Breast epithelium (tissue), 4 donors: ENCODE measurements at places on chromosomes 6 and 20. TPM values are rescaled to one million over a fixed set of nuclear protein-coding genes. Genes with fewer than 3 reads are reported as not detected.
A peak's percentile ranks its signal among the peaks of the same experiment; 100 is the strongest.

DNA sequence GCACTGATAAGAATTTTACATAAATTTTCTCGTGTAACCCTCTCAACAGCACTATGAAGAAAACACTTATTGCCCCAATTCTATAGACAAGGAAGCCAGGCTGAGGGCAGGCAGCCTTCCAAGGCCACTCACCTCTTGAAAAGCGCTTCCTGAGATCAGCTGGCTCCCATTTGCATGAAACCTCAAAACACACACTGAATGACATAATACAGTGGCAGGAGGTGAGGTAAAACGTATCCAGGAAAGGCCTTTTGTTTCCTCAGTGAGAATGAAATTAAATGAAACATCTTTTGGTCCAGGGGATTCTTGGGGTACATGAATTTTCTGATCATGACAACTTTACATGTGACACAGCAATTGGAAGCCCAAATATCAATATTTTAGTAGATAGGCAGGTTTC lies 112.5 kb downstream of the WDR27 start:
- H3K4me3 ChIP-seq = no peak overlapping the region
- peaks cover 3% of the 10 kb centered on the region for H3K4me1 ChIP-seq
- no peak for DNase-seq
- H3K27me3 ChIP-seq = no peaks in the 10 kb centered on the region
- peak overlapping the region; percentile 86 for H3K27ac ChIP-seq
- no peaks in the 10 kb centered on the region for H3K36me3 ChIP-seq

DNA sequence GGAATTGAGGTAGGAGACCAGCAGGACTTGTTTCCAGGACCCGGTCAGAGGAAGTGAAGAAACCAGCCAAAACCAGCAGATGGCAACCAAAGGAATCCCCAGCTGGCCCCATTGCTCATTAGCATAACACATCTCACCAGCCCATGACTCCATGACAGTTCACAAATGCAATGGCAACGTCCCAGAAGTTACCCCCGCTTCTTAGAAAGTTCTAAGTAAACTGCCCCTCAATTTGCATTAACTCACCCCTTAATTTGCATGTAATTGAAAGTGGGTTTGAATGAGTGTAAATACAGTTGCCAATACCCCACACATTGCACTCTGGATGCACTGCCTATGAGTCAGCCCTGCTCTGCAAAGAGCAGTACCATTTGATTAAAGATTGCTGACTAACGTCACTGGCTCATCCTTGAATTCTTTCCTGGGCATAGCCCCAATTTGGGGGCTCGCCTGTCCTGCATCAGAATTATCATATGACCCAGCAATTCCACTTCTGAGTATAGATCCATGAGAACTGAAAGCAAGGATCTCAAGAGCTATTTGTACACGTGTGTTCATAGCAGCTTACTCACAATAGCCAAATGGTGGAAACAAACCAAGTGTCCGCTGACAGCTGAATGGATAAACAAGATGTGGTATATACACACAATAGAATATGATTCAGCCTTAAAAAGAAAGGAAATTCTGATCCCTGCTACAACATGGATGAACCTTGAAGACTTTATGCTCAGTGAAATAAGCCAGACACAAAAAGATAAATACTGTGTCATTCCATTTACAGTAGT lies 36.4 kb downstream of the MYLK4 start:
- H3K36me3 ChIP-seq = no peaks in the 10 kb centered on the region
- DNase-seq = no peak
- H3K27me3 ChIP-seq = no peaks in the 10 kb centered on the region
- H3K27ac ChIP-seq = no peak overlapping the region
- H3K4me1 ChIP-seq = no peaks in the 10 kb centered on the region

GRCh38 chr20:1509237-1509636 lies 18.0 kb upstream of the SIRPB2 start:
- no peaks in the 10 kb centered on the region for H3K36me3 ChIP-seq
- H3K27ac ChIP-seq = no peak overlapping the region
- no peaks in the 10 kb centered on the region for H3K27me3 ChIP-seq
- no peak for DNase-seq

- H3K4me1 ChIP-seq = no peaks in the 10 kb centered on the region
- H3K27me3 ChIP-seq = no peaks in the 10 kb centered on the region
- no peak overlapping the region for H3K27ac ChIP-seq
- H3K4me3 ChIP-seq = no peak overlapping the region
- no peaks in the 10 kb centered on the region for H3K36me3 ChIP-seq
- DNase-seq = no peak
These were observed 56.2 kb downstream of the CENPW start for GRCh38 chr6:126396131-126396530.

DNA sequence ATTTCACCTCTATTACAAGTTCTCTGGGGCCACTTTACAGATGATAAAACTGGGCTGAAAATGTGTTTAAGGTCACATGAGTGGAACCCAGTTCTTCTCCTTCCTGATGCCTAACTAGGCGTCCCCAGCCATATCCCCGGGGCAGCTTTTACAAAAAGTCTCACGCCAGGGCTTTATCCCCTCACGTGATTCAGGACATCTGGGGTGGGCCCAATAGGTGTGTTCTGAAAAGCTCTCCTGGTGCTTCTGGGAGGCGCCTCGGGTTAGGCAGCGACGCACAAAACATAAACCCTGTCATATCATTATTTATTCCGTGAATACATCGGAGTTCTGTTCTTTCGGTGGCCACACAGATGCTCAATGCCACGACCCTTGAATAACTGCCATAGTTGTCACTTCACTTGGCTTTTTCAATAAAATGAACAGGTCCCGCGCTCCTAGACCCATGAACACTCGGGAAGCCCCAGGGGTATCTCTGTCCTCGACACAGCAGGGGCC lies 32.1 kb downstream of the SF3B5 start:
- H3K36me3 ChIP-seq = no peaks in the 10 kb centered on the region
- H3K27me3 ChIP-seq = no peaks in the 10 kb centered on the region
- peak overlapping the region; percentile 80 for H3K4me3 ChIP-seq
- no peak for DNase-seq

DNA sequence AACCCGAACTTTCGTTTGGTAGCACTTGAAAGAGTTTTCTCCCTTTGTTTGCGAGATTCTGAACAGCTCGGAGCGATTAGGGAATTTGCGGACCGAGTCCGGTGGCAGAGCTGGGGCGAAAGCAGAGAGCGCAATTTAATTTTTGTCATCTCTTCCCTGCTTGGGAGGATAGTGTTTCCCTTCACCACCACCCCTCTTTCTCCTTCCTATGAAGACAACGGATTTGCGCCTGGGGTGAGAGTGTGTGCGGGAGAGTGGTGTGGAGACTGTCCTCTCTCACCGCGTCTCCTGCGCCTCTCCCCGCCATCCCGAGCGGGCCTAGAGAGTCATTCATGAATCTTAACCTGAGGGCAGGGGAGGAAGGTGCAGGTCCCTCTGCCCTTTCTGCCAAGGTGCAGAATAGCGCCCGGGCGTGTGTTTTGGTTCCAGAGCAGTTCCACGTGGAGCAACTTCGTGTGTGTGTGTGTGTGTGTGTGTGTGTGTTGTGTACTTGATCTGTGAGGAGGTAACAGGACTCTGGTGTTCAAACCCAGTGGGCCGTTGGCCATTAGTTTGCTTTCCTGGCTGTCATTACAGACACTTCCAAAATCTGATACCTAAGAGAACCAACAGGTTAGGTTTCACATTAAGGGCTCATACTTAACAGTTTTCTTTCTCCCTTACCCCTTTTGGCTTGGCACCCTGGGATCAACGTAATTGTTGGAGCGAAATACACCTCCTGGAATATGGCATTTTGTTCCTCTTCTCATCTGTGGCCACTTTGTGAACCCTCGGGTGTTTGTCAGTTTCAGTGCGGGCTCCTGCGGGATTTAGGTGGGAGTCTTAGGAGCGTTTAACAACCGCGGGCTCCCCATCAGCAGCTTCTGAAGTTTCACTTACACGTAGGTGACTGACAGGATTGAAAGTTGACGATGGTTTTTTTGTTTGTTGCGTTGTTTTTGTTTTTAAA lies 1.8 kb downstream of the EYA4 start:
- peaks cover 66% of the 10 kb centered on the region for H3K27me3 ChIP-seq
- no peak for DNase-seq
- peak overlapping the region; percentile 66 for H3K4me3 ChIP-seq
- H3K4me1 ChIP-seq = peaks cover 3% of the 10 kb centered on the region
- no peak overlapping the region for H3K27ac ChIP-seq

GRCh38 chr6:167291623-167292300 lies 647 bp downstream of the UNC93A start:
- no peaks in the 10 kb centered on the region for H3K4me1 ChIP-seq
- H3K27ac ChIP-seq = no peak overlapping the region
- no peaks in the 10 kb centered on the region for H3K27me3 ChIP-seq
- DNase-seq = no peak

- no peaks in the 10 kb centered on the region for H3K4me1 ChIP-seq
- no peak for DNase-seq
- no peaks in the 10 kb centered on the region for H3K36me3 ChIP-seq
- no peak overlapping the region for H3K4me3 ChIP-seq
These were observed 207.1 kb upstream of the RREB1 start for GRCh38 chr6:6900569-6901204.

GRCh38 chr6:9064156-9064555 lies 628.8 kb upstream of the SLC35B3 start:
- no peak for DNase-seq
- H3K36me3 ChIP-seq = no peaks in the 10 kb centered on the region
- H3K4me3 ChIP-seq = no peak overlapping the region
- H3K27ac ChIP-seq = no peak overlapping the region

DNA sequence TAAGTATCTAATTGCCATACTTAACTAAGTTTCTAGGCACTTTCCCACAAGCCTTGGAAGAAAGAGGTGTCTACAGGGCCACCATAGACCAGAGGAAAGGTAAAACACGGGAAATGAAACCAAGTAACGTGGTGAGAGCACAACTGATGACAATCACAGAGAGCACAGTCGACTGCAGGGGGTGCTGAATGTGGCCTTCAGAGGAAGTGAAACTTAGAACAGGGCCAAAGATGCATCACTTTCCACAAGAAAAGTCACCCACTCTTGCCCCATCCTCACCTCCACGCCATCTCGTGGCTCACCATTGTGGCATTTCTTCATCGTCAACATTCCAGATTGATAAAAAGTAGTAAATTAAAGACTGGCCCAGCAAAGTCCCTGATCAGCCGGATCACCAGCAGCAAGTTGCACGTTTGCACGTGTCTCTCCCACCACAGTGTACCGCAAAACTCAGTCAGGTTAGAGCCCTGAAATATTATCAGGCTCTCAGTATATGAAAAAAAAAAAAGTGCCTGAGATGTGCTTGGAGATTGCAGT lies 31.4 kb downstream of the HIVEP2 start:
- no peaks in the 10 kb centered on the region for H3K4me1 ChIP-seq
- H3K36me3 ChIP-seq = no peaks in the 10 kb centered on the region
- no peak overlapping the region for H3K4me3 ChIP-seq
- DNase-seq = no peak
- no peak overlapping the region for H3K27ac ChIP-seq

GRCh38 chr6:49556429-49556837 lies 6.0 kb downstream of the C6orf141 start:
- DNase-seq = no peak
- H3K27me3 ChIP-seq = no peaks in the 10 kb centered on the region
- H3K4me3 ChIP-seq = no peak overlapping the region
- H3K36me3 ChIP-seq = no peaks in the 10 kb centered on the region

DNA sequence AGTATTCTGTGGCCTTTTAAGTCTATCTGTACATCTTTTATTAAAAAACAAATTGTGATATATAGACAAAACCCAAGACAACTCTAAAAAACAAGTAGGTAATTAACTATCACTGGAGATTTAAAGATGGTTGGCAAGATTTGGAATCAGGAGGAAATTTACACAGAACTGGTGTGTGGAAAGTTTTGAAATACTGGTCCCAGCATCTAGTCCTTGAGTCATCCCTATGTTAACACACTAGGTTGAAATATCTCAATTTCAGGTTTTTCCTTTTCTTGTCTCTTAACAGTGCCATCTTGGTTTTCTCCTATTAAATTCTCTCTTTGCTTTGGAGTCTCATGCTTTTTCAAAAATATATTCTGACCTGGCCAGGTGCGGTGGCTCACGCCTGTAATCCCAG lies 27.5 kb downstream of the SASH1 start:
- DNase-seq = no peak
- peak overlapping the region; percentile 2 for H3K27ac ChIP-seq
- H3K4me1 ChIP-seq = peaks cover 16% of the 10 kb centered on the region
- H3K27me3 ChIP-seq = no peaks in the 10 kb centered on the region

DNA sequence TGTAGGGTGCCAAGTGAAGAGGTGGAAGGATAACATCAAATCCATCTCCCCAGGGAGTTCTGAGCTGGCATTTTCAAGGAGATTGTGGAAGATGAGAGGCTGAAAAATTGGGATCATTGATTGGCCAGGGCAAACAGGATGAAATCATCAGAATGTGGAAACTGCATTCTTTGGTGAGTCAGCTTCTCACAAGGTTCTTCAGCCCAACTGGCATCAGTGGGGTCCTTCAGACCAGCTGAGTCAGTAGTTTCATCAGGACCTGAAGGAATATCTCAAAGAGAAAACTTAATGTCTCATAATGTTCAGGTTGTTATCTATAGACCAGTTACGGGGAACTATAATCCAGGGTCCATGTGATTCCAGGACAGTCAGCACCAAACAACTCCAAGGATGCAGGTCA lies 195.8 kb downstream of the HAO1 start:
- no peak overlapping the region for H3K27ac ChIP-seq
- H3K27me3 ChIP-seq = no peaks in the 10 kb centered on the region
- no peak overlapping the region for H3K4me3 ChIP-seq
- H3K4me1 ChIP-seq = no peaks in the 10 kb centered on the region
- H3K36me3 ChIP-seq = no peaks in the 10 kb centered on the region

GRCh38 chr20:57964011-57964862 lies 254.4 kb upstream of the PMEPA1 start:
- no peak overlapping the region for H3K4me3 ChIP-seq
- no peak for DNase-seq
- H3K4me1 ChIP-seq = no peaks in the 10 kb centered on the region
- no peaks in the 10 kb centered on the region for H3K27me3 ChIP-seq
- peak overlapping the region; percentile 61 for H3K27ac ChIP-seq

- H3K4me1 ChIP-seq = no peaks in the 10 kb centered on the region
- no peak overlapping the region for H3K27ac ChIP-seq
- H3K27me3 ChIP-seq = no peaks in the 10 kb centered on the region
- H3K36me3 ChIP-seq = no peaks in the 10 kb centered on the region
- DNase-seq = no peak
These were observed 42.1 kb upstream of the TMEM30A start for GRCh38 chr6:75326557-75327258.

FAXC gene
- total RNA-seq = 5.2 TPM

CLPSL2 gene
- not detected for total RNA-seq

TAAR5 gene
- total RNA-seq = not detected
